ENCODE measurements at places on chromosomes 2 and 18. TPM values are rescaled to one million over a fixed set of nuclear protein-coding genes. Genes with fewer than 3 reads are reported as not detected.

Gene CKAP2L
- total RNA-seq, result 0.26 TPM

Gene ST3GAL5
- 10.9 TPM for total RNA-seq

Gene RNF125
- total RNA-seq, result 0.33 TPM

Gene TGIF1
- 157 TPM for total RNA-seq

Gene EFHD1
- total RNA-seq, result not detected

Gene CPLX4
- total RNA-seq, result not detected

Gene ACMSD
- total RNA-seq, result not detected

Gene CLK1
- 76.8 TPM for total RNA-seq

Gene ABHD1
- total RNA-seq, result 0.26 TPM

Gene CYTIP
- not detected for total RNA-seq

Gene UGT1A5
- total RNA-seq, result not detected

Gene NT5C1B
- total RNA-seq, result not detected

Gene BMP10
- total RNA-seq, result not detected

Gene PLEK
- not detected for total RNA-seq

Gene ANKRD30B
- total RNA-seq, result under 0.01 TPM

Gene EGR4
- total RNA-seq, result under 0.01 TPM

Gene CREG2
- total RNA-seq, result under 0.01 TPM

Gene MC5R
- total RNA-seq, result not detected

Gene SERPINB11
- total RNA-seq, result not detected

Gene COX5B
- 381 TPM for total RNA-seq

Gene PLEKHB2
- 75.8 TPM for total RNA-seq

Gene RUFY4
- not detected for total RNA-seq

Gene ADI1
- 22.1 TPM for total RNA-seq

Gene MATN3
- total RNA-seq, result 2.3 TPM
